AG04449 (cell line): ENCODE measurements at places on chromosomes 5 and 9.

GRCh38 chr5:154612666-154613065, 134.6 kb upstream of the HAND1 start:
- DNase-seq, result no peak

DNA sequence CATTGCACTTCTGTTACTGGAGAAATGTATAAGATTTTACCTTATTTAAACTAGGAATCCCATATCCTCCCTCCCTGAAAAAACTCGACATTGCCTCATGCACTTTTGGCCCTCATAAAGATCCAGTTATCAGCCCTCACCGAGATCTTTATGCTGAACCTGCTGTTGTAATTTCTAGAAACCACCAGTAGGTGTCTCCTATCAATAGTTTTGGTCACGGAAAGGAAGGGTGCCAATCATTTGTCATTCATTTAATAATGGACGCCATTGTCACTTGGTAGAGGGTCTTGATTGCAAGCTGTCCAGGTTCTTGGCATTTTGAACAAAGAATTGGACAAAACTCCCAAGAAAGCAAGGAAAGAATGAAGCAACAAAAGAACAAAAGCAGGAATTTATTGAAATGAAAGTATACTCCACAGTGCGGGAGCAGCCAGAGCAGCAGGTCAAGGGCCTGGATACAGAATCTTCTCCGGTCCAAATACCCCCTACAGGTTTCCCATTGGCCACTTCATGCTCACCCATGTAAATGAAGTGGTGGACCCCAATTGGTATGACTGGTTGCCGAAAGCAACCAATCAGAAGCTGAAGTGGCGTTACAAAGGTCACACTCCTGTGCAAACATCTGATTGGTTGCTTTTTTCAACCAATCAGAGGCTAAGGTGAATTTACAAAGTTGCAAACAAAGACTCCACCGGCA, 524.3 kb downstream of the PSAT1 start:
- DNase-seq, result no peak

DNA sequence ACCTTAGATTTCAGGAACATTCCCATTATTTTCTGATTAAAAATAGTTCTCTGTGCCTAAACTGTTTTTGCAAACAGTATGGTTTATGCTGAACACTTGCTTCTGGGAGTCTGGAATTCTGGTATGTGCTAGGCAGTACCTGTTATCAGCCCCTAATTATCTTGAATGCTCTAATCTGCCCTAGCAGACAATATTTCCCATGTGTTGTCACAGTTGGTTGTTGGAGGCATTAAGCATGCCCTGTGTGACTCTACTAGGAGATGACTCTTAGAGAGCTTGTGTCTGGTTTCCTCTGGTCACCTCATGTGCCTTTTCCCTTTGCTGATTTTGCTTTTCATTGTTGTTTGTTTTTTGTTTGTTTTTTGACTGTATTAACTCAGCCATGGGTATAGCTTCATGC, 36.6 kb downstream of the UHRF2 start:
- no peak for DNase-seq

DNA sequence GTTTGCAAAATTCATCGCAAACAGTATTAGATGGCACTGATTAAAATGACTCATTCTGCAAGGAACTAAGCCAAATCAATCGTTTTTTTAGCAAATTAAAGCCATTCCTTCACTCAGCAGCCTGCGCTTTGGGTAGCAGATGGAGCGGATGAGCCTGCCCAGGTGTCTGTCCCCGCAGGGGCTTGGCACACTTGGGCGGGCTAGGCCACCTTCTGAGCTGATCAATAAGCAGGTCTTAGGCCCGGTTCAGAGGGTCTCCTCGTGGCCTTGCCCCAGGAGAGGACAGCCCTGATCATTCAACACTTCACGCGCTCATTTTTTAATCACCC, 78.0 kb upstream of the FCN1 start:
- DNase-seq, result no peak

- no peak for DNase-seq
Observed at GRCh38 chr9:73079326-73079725, 72.3 kb upstream of the ANXA1 start.

DNA sequence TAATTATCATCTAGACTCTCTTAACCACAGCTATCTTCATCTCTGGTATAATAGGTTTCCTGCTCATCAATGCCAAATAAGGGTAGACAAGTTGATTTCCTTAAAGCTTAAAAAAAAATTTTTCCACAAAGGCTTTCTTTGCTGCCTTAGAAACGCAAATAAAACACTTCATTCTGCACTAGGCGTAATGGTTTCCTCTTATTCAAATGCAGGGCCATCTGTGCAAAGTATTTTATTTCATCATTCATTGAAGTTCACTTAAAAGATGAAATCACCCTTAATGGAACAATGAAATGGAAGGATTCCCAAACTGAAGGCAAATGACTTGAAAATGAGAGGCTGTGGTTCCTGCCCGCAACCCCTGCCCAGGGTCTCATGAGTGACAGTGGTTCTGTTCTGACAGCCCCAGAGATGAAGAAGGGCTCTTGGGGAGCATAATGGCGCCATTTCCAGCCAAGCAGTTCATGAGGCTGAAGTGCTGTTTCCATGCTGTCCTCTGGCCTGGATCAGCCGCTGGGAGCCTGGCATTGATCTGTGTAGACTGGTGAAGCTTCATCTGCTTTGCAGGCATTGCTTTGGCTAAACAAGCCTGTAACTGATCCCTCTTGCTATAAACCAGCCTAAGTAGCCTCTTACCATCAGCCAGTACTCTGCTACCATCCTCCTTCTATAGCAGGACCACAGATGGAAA, 276.9 kb upstream of the WWC1 start:
- no peak for DNase-seq

GRCh38 chr5:150299571-150300327, 3.0 kb downstream of the ARSI start:
- no peak for DNase-seq

GRCh38 chr5:9059920-9060691, 485.8 kb downstream of the SEMA5A start:
- DNase-seq, result peak; percentile 90

- no peak for DNase-seq
Observed at GRCh38 chr9:111094958-111095357, 56.7 kb upstream of the LPAR1 start.

DNA sequence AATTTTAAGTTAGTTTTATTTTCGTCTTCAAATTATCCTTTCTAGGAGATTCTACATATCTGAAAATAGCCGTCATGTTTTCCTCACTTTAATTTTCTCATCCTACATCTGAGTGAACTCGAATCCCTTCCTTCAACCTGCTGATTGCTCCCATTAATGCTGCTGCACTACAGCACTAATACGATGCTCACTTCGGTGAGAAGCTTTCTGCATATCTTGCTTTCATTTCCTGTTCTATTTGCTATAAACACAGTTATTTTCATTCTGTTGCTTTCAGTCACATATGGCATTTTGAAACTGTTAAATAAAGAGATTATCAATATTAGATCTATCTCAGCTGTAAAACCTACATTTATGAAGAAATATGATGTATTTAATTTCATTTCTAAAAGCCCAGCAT, 749.2 kb downstream of the EFNA5 start:
- no peak for DNase-seq

DNA sequence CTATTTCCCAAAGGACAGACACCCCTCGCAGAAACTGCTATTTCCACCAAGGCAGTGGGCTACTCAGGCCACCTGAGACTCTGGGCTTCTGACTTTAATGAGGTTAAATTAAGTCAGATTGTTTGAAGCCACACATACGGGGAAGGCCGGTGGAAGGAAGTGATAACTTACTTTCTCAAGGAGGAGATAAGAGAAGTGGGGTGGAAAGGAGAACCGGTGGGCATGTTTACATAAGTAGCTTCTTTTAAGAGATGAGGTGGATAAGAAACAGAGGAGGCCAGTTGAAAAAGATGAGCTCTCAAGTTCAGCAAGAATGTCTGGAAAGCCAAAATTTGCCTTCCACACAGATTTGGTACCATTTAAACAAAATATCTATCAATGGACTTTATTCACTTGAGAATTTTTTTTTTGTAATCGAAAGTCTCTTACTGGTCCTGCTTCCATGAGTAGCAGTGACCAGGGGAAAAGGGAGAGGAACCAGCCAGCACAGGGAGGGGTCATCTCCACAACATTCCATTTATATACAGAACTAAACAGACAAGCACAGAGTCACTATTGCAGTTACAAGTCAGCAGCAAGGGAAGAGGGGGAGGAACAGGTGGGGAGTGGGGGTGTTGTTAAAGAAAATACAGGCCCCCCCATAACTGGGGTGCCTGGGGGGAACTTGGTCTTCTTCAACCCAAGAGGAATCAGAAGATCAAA, 20.0 kb downstream of the CCDC125 start:
- DNase-seq, result no peak
